Activated CD4-positive, alpha-beta T cell treated with anti-CD3 and anti-CD28 coated beads for 1 hour (primary cell): ENCODE measurements at places on chromosomes 7 and 10.

DNA sequence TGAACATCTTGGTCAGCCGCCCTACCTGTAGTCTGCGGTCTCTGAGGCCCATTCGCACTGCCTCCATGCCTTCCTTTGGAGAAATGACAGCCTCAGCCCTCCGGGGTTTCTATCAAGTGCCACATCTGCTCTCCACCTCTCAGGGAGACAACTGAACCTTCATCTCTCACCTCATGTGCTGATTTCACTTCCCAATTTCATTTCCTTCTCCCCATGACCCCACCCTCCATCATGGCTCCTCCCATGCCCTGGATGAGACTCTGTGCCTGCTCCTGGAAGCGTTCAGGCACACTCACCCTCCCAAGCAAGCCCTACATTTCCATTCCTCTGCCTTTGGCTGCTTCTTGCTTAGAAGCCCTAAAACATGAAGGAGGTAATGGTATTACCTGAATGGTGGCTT lies 7.8 kb upstream of the SCD start:
- DNase-seq, result no peak

- DNase-seq, result no peak
Observed at GRCh38 chr10:77240706-77241349, 396.8 kb downstream of the KCNMA1 start.

DNA sequence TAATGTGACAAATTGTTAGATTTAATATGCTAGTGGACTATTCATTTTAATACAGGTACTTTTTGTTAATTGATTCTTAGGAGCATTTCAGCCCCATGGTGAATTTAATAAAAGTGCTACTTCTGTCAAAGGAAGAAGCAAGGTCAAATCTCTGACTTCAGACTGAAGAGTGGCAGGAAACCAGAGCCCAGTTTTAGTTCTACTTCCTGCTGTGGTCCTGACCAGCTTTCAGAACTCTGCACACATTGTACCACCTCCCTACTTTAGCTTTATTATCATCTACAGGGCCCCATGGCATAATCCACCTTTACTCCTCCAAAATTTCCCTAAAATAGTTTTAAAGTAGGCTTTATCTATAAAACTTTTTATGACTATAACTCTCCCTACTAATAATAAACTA lies 33.7 kb downstream of the CTTNBP2 start:
- no peak for DNase-seq

GRCh38 chr10:62528441-62528840 lies 154.3 kb downstream of the ZNF365 start:
- no peak for DNase-seq

DNA sequence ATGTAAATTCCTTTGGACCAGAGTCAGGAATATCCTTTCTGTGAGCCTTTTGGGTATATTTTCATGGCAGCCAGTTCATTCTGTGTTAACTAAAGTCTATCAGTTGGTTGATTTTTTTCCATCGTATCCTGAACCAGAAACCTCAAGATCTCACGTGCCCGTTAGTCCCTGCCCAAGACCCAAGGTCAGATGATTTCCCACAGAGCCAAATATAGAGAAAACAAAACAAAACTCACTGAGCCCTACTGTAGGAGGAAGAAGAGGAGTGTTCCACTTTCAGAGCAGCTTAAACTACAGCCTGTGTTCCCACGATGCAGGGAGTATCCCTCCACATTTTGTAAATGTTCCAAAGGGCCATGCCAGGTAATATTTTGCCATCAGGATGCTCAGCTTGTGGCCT lies 96.0 kb upstream of the ADO start:
- DNase-seq, result no peak

DNA sequence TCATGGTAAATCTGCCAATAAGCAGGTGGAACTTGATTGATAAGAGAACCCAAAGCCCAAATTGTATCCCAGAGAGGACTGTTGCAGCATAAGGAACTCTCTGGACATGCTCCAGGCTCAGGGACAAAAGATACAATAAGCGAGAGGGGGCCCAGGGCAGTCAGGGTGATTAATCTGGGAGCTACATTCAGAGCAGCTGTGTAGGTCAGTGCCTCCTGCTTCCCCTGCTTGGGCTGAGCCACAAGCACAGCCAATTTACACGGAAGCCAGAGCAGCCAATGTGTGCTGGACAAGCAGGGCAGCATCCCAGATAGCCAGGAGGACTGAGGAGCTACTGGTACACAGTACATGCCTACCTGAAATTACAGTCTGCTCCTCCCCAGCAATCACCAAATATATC lies 24.2 kb downstream of the MYPN start:
- DNase-seq, result no peak

DNA sequence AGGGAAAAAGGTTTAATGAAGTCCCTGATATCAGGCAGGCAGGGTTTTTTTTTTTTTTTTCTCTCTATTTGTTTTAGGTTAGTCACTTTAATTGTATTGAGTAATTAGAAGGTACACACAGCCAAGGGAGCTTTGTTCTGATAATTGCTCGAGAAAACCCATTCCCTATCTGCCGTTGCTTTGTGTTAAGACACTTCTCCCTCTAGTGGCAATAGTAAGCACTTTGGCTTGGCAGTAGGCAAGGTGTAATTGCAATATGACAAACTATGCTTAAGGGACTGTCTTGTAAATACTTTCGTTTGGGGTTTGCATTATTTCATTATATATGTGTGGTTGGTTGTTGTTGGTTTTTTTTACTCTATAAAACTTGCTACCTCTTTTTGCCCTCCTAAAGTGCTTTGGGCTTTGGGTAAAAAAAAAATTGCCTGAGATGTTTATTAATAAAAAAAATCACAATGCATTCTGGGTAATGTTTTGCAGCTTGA lies 113.4 kb downstream of the BTRC start:
- DNase-seq, result no peak

DNA sequence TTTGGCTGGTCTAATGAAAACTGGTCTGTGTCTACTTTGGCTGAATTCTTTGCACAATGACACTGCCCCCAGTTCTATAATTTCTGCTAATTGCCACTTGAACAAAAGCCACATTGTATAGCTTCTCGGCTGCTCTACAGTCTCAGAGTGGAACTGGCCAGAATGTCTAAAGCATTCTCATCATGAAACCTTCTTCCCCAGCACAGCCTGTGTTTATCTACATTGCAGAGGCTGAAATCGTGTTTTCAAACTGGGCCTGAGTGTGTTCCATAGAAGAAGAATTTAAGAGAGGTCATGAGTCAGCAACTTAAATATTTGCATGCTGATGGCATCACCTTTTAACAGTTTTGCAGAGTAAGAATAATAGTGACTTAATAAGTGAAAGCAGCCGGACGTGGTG lies 177.2 kb downstream of the BUB3 start:
- no peak for DNase-seq

DNA sequence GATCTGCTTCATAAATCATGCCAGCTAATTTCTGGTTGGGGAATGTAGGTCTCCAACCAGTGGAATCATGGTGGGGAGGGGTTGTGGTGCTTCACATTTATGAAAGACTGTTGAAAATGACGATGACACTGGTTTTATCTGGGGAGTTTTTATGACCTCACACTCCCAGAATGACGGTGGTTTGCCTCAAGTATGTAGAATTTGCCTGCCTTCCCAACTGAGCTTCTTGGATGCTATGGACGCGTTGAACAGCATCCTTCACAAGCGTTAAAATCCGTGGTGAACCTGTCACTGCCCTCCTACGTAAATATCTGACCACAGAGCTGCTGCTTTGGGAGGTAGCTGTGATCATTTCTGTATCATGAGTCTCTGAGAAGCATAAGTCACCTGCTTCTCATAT lies 3.3 kb downstream of the INSYN2A start:
- DNase-seq, result no peak

DNA sequence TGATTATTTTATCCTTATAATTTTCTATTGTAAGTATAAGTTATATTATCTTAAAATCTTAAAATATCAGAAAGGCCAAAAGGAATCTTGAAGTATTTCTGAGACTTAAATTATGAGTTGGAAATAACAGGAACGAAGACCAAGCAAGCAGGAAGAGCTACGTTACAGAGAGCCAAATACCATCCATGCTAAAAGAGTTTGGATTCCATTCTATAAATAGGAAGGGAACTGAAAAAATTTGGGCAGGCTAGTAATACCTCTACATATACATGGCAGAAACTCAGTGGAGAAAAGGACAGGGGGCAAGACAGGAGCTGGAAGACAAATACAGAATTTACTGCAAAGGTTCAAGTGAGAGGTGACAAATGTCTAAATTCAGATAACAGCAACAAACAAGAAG lies 16.7 kb downstream of the ITGB1 start:
- DNase-seq, result no peak

- no peak for DNase-seq
Observed at GRCh38 chr10:18650404-18650997, 886 bp downstream of the NSUN6 start.

- DNase-seq, result no peak
Observed at GRCh38 chr7:86152926-86153325, 490.8 kb upstream of the GRM3 start.

GRCh38 chr10:49297818-49298670 lies 926 bp upstream of the C10orf71 start:
- no peak for DNase-seq

GRCh38 chr10:49740346-49741107 lies 21.6 kb downstream of the OGDHL start:
- DNase-seq, result no peak

DNA sequence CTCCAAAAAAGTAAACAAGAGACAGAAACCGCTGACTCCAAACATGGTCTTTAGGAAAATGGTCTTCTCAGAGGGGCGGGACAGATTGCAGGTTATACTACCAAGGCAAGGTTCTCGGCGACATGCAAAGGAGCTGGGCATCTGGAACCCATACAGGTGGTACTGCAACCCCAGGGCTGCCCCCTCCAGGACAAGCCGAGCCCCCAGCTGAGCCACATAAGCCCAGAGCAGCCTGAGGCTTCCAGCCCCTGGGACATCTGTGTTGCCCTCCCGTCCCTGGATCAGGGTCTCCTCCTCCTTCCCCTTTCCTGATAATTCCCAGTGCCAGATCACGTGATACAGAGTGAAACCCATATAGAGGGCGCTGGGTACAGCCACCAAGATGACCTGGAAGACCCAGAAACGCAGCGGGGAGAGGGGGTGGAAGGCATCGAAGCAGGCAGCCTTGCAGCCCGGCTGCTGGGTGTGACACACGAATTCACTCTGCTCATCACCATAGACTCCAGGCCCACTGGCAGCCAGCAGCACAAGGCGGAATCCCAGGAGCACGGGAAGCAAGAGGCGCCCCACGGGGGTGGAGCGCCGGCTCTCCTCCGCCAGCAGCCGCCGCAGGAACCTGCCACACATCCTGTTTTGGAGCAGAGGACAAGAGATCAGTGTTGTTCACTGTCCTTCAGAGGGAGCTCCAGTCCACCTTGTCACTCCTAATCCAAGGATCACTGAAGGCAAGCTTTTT lies at the start of gene GJC3:
Gene GJC3 (minus strand): TSS at position 627 of the 736 bp plus-strand sequence. CDS start 0 bp downstream, at position 627.
- no peak for DNase-seq

DNA sequence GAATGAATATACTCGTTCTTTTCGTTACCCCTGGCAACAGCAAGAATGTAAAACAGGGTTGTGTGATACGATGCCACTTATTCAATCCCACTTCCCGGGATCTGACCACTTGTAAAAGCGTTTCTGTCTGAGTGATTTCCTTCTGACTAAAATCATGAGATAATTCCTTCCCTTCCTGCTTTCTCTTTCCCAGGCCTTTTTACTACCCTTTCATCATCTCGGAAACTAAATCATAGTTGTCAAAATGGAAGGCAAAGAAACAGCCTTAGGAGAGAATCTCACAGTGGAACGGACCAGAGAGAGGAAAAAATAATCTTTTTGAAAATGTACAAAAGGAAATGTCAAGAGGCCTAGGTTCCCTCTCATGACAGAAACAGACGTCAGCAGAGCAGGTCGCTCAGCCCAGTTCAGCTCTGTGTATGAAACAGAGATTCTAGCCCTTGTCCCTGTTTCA lies 29.8 kb downstream of the DIP2C start:
- DNase-seq, result no peak

GRCh38 chr10:71294856-71295255 lies 24.2 kb upstream of the SLC29A3 start:
- no peak for DNase-seq

- DNase-seq, result no peak
Observed at GRCh38 chr7:84497873-84498272, 303.3 kb upstream of the SEMA3A start.

GRCh38 chr7:77482015-77482414 lies 55.1 kb upstream of the PTPN12 start:
- DNase-seq, result no peak

DNA sequence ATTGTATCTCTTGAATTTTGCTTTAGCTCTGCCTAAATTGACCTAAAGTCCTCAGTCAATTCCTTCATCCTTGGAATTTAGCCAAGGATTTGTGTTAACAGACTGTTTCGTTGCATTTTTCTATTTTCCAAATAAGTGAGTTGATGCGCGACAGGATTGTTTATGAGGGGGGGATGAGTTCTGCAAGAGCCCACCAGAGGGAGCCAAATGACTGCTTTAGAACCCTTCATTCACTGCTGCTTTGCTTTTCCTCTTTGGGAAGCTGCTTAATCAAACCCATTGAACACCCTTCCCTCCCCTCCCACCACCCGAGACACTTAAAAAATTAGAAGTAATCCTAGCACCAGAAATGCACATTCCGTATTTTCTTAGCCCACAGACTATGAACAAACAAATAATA lies 33.7 kb upstream of the PTF1A start:
- DNase-seq, result no peak

DNA sequence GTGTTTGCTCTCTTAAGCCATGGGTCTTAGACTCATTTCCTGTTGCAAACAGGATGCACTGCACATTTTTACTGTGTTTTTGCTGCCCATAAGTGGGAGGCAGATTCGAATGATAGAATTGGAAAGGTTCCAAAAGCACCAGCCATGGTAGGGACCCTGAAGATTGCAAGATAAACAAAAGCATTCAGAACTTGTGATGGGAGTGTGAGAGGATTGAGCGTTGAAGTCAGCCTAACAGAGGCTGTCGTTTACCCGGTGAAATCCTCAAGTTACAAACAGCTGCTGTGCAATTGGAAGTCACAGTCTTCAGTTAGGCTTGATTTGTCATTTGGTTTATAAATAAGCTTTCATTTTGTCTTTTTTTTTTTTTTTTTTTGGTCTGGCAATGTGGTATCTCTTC lies 192.7 kb upstream of the MKI67 start:
- no peak for DNase-seq

DNA sequence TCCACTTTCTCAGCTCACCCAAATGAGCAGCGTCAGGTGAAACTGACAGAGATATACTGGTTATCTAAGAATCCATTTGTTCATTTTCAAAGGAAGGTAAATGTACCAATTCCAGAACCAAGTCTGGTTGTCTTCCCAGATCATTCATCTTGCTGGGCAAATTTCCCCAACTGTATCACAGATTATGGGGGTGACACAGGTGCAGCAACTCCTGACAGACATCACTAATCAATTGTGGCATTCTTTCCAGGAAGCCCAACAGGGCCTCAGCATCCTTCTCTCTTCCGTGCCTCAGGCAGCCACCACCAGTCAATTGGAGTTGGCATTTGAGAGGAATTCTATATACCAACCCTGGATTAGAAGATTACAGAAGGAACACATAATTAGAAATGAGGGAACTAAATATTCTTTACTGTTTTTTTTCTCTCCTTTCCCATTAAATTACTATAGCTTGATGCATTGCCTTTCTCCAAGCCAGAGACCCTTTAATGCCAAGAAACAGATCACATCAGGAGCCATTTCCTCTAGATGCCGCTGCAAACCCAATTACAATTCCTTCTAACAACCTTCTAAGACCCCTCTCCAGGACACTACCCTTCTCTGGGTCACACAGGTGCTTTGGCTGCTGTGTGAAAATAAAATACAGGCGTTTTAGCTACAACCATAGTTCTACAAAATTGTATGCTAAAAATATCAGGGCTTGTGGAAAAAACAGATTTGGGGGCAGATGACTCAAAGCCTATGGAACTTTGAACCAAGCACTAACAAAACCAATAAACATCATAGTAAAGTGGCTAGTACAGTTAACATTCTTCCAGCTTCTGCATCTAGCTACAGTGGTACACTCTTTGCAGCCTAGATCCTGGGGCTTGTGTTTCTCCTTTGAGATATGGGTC lies 291.6 kb downstream of the RNLS start:
- no peak for DNase-seq
